ENCODE measurements at places on chromosomes 4 and X.

DNA sequence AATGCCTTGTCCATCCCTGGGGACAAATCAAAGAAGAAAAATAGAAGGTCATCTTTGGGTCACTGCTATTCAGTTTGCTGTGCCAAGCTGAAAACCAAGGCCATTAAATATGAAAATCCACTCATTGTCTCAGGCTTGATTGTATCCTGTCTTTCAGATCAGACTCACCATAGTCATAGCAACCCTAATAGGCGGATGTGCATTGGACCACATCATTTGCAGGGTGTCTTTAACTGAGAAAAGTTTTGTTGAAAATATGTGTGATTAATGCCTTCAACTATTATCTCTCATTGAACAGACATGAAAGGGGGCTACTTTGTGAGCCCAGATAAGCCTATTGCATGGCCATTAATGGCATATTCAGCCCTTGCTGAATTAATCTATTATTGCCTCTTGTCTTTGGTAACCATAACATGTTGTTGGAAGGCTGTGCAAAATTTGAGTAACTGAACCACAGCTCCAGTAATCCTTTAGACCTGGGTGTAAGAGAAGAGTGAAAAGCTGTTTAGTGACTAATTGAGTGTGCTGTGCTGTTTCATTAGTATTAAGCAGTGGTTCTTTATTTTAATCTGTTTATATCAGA is 453.6 kb upstream of the EPHA5 start:
- DNase-seq, result no peak

GRCh38 chr4:47145630-47146029 is 114.3 kb downstream of the GABRB1 start:
- DNase-seq, result no peak

- DNase-seq, result no peak
Measured at GRCh38 chr4:187467224-187467623, 528.3 kb upstream of the ZFP42 start.

- no peak for DNase-seq
Measured at GRCh38 chr4:153494562-153494961, 28.4 kb downstream of the TMEM131L start.
